ENCODE measurements at places on chromosomes 7 and 10.
A peak's percentile ranks its signal among the peaks of the same experiment; 100 is the strongest.

DNA sequence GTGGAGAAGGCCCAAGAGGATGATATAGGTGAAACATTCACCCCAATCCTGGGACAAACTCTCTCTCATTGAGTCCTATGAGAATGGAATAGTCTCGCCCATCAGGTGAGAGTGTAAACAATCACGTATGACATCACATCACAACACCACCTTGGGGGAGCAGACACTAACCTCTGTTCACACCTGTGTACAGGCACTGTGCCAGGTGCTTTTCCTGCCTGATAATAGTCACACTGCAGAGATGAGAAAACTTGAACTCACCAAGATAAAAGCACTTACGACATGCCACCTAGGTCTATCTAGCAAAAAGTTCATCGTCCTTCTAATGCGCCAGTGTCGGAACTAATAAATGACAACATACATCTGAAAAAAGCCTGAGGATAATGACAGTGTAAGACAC, 187.8 kb downstream of the FAM107B start:
- no peak for DNase-seq

GRCh38 chr10:60050366-60050765, 144.0 kb upstream of the CCDC6 start:
- no peak for DNase-seq

DNA sequence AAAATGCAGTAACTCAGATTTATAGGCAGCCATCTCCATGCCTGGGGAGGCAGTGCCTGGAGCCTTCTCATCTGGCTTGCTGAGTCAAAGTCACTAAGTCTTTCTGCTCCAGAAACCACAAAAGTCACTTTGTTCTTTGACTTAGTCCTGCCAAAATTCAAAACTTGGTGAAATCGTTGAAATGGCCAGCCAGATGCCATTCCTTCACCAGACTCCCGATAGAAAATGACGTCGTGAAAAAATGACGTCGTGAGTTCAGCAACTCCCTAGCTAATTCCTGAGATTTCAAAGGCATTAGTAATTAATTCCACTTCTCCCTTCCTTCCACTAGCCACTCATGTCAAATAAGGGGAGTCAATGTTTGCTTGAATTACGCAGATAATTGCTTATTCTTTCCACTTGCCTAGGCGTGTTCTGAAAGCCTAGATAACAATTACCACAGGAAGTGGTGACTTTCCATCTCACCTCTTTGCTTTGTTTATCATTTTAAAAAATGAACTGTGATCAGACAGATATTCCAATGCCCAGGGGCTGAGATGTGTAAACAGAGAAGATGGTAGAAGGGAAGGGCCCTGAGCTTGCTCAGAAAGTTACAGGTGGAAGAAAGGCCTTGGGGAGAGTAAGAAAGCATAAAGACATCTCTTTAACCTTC, 48.5 kb upstream of the OSBPL3 start:
- peak; percentile 59 for DNase-seq

- no peak for DNase-seq
Observed at GRCh38 chr7:44727158-44727936, 21.3 kb upstream of the ZMIZ2 start.

DNA sequence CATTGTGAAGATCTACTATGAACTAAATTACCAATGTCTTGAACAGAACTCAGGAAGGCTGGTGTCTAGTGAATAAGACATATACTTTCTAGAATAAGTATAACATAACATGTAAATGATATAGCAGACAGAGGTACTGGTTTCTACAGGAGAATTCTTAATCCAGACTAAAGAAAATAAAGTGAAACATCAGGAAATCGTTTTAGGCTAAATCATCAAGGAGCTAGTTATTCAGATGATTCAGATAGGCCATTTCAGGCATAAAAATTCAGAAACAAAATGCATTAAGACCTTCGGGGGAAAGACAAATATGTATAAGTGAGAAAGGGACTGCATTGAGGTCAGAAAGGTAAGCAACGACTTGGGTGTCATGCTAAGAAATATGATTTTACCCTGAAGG, 170.6 kb downstream of the LRRN3 start:
- DNase-seq: no peak

GRCh38 chr7:108152198-108152597, 22.0 kb upstream of the LAMB4 start:
- no peak for DNase-seq

DNA sequence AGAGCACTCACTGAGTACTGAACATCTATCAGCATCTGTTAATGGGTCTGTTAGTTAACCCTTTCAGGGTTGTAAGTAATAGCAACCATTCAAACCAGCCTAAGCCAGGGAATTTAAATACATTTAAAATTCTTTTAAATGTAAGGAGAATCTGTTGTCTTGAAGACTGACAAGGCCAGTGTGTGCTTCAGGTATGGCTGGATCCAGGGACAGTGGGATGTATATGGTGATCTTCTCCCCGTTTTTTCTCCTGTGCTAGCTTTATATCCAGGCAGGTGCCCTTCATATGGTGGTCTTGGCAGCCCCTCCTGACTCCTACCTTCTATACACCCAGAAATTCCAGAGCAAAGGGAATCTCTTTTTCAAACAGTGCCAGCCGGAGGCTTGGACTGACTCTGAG, 46.6 kb upstream of the DAGLB start:
- DNase-seq: no peak

- no peak for DNase-seq
Observed at GRCh38 chr7:6350433-6351058, 78.1 kb upstream of the CYTH3 start.

- DNase-seq: no peak
Observed at GRCh38 chr7:130346177-130346905, 1.7 kb downstream of the CPA5 start.

- no peak for DNase-seq
Observed at GRCh38 chr7:92242972-92243371, 2.7 kb downstream of the KRIT1 start.

DNA sequence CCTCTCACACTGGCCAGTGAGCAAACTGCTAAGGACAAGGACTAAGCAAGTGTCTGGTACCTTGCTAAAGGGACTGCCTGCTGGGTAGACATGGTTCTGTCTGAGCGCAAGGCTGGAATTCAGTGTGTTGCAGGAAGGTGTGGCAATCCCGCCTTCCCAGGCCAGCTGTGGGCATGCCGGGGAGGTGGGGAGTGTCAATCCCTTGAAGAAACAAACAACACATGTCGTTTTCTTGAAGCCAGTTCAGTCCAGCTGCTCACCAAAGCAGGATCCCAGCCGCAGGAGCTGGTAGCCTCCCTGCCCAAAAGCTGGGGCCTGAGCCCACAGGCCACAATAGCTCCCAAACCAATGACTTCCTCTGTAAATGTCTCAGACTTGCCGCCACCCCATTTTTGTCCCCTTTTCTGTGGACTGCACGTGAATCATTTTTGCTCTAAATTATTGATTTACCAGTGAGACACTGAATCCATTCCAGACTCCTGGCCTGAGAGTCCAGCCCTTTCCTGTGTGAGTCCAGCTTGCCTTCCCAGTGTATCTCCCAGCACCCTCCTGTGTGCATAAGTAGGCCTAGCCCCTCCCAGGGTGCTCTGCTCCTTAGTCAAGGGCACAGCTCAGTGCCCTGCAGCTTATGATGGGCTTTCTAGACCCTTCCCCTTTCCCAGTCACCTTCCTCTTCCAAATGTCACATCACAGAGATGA, 166.8 kb downstream of the RGS10 start:
- DNase-seq: no peak

- peak; percentile 61 for DNase-seq
Observed at GRCh38 chr7:50331564-50332208, 27.2 kb downstream of the IKZF1 start.

DNA sequence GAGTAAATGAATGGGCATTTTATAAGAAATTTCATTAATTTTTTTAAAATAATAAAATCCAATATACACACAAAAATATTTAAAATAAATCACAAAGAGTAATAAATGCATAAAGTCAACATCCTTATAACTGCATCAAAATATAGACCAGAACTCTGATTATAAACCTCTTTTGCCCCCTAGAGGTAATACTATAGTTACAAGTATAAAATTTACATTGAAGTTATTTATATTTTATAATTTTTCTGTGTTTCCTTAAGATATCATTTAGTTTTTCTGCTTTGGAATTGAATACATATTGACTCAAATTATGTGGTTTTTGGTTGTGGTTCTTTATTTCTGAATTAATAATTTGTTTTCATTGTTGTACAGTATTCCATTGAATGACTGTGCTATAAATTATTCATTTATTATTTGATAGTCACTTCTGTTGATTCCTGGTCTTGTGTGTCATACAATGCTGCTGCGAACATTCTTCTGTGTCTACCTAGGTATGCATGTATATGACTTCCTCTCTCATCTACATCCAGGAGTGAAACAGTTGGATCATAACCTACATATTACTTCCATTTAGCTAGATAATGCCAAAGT, 673.6 kb downstream of the IPMK start:
- DNase-seq: no peak

DNA sequence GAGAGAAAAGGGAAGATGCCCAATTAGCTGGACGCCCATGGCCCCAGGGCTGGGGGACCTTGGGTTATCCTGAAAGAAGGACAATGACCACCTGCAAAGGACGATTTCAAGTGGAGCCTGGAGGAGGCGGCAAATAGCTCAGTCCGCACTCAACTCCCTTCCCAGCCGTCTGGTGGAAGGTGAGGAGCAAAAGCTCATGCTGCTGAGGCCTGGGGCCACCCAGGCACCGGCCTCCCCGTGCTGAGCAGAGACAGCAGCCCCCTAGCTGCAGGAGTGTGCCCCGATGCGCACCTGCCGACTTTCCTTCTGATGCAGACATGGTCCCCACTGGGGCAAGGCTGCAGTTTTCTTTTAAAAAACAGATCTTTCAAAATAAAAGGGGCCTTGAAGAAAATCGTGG, 7.9 kb downstream of the FAM20C start:
- no peak for DNase-seq

GRCh38 chr7:41696323-41696916, 6.5 kb downstream of the INHBA start:
- peak; percentile 17 for DNase-seq

- no peak for DNase-seq
Observed at GRCh38 chr10:3399756-3400155, 227.2 kb upstream of the PITRM1 start.

DNA sequence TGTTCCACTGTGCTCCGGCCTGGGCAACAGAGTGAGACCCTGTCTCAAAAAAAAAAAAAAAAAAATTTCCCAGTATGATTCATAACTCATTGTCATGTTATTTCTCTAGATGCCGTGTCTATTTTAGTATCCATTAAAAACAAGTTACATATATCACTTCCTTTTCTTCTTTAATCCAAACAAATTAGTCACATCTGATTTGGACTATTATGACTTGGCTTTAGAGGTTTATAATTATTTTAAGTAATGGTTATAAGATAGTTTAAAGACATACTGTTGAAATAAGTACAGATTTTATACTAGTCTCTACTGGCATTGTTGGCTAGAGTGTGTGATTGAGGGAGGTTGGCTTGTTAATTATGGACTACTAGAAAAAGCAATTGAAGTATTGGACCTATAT, 53.3 kb downstream of the ZMYND11 start:
- no peak for DNase-seq

DNA sequence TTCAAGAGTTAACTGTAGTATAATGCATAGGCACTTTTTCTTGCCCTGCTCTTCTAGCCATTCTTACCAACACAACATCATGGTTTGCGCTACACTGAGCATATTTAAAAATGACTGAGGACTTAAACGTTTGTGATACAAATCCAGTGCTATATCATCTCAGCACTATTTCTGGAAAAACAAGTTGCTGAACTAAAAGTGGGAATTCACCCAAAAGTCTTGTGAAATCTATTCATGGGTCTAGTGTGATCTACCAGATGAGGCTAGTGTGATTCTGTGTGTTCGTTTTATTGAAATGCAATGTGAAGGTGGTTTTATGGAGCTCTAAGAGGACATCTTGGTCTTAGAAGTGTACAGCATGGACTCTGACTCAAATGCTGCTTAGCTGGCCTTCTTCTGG, 584.6 kb upstream of the POM121L12 start:
- no peak for DNase-seq

DNA sequence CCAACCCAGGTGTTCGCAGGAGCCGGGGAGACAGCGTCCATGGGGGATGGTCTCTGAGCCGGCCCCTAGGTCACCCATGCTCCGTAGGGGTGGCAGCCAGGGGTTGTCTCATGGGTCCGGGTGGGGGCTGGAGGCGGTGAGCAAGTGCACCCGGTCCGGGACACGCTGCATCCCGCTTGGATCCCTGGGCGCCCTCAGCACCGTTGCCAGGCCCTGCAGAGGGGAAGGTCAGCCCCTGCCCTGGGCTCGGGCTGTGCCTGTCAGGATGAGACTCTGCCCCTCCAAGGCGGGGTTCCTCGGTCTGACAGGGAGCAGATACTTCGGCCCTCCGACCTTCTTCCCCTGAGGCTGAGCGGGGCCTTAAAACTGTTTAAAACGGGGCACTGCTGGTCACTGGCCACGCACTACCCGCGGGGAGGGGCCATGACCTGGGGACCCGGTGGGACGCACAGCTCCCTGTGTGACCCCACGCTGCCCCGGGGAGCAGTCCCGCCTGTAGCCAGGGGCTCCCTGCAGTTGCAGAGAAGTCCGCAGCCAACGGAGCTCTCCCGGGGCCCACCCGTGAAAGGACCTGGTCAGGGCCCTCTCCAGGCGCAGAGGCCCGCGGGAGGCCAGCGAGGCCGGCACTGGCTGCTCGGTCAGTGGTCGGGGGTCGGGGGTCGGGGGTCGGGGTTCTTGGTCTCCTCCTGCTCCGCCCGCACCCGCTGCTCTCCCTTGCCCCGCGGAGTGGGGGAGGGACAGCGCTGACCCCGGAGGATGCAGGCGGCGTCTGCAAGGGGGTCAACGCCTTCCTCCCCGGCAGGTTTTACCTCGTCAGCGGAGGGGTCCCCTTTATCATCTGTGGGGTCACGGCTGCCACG, 33.4 kb upstream of the KNDC1 start:
- no peak for DNase-seq

DNA sequence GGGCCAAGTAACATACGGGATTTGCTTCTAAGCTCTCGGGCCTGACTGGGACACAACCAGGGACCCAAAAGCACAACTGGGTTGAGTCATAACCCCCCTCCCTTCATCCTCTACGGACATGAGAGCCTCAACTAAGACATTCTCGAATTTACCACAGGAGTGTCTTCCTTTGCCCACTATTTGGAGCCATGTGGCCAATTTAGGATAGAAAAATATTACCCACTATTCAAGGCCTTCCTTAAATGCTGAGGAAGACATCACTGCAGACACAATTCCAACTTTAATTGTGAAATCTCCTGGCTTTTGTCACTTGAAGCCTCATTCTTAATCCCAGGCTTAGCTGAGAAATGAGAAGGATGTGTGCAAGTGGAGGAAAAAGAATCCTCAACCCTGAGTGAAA, 11.8 kb downstream of the CTBP2 start:
- DNase-seq: no peak

- DNase-seq: no peak
Observed at GRCh38 chr7:132112657-132113056, 463.6 kb downstream of the PLXNA4 start.

- DNase-seq: no peak
Observed at GRCh38 chr10:59107147-59107546, 69.3 kb upstream of the PHYHIPL start.

GRCh38 chr7:46100521-46100920, 179.4 kb upstream of the IGFBP3 start:
- DNase-seq: no peak

GRCh38 chr10:122173766-122174435, 97.2 kb upstream of the BTBD16 start:
- DNase-seq: no peak

All from DND-41 (cell line).